ENCODE measurements at places on chromosomes 1 and 21.

- no peak for DNase-seq
Observed at GRCh38 chr21:28458446-28458845, 534.2 kb downstream of the LTN1 start.

GRCh38 chr1:224506141-224506814 is 71.7 kb upstream of the WDR26 start:
- DNase-seq = no peak

- DNase-seq = no peak
Observed at GRCh38 chr1:53576866-53577760, 117.9 kb downstream of the DMRTB1 start.

GRCh38 chr1:6591222-6591621 is 11.4 kb downstream of the ZBTB48 start:
- DNase-seq = no peak

DNA sequence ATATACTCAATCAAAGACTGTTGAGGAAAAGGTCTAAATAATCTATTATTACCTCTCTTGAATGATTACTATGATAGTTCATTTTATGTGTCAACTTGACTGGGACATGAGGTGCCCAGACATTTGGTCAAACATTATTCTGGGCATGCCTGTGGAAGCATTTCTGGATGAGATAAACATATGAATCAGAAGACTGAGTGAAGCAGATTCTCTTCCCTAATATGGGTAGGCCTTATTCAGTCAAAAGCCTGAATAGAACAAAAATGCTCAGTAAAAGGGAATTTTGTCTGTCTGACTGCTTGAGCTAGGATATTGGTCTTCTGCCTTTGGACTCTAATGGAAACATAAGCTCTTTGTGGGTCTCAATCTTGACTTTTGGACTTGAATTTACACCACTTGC is 73.3 kb upstream of the SOX13 start:
- DNase-seq = no peak

GRCh38 chr21:36583591-36583990 is 103.7 kb upstream of the CLDN14 start:
- DNase-seq = no peak

DNA sequence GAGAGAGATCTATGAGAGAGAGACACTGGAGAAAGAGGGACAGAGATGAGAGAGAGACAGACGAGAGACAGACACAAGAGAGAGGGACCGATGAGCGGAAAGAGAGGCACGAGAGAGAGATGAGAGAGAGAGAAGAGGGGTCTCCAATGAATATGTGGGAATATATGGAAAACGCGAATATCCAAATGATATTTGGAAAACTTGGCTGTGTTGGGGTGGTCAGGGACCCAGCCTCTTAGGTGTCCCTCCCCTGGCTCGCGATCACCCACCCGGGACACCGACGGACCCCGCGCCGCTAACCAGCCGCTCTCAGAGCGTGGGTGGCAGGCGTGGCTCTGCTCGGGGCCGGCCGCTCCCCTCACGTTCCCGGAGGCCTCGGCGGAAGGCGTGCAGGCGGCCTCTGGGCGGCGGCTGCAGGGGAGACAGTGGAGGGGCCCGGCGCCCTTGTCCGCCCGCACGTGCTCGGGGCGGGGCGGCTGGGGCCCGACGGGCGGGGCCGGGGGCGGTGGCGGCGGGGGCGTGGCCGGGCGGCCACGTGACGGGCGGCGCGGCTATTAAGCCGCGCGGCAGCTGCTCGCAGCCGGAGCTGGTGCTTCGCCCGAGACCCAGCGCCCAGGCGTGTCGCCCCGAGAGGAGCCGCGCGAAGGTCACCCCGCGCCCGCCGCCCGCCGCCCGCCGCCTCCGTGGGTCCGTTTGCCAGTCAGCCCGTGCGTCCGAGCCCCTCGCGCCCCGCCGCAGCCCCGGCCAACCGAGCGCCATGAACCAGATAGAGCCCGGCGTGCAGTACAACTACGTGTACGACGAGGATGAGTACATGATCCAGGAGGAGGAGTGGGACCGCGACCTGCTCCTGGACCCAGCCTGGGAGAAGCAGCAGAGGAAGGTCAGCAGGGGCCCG is at the start of gene ACTN2:
TSS of gene ACTN2 (plus strand) at position 583 of the 898 bp plus-strand sequence. CDS start at position 758, 175 bp downstream.
- peak; percentile 59 for DNase-seq

- peak; percentile 31 for DNase-seq
Observed at GRCh38 chr1:76289692-76290091, 215.1 kb downstream of the ST6GALNAC3 start.

GRCh38 chr21:38768471-38769063 is 37.2 kb upstream of the ETS2 start:
- peak; percentile 82 for DNase-seq

GRCh38 chr1:9291914-9292360 is 757 bp upstream of the SPSB1 start:
- no peak for DNase-seq

DNA sequence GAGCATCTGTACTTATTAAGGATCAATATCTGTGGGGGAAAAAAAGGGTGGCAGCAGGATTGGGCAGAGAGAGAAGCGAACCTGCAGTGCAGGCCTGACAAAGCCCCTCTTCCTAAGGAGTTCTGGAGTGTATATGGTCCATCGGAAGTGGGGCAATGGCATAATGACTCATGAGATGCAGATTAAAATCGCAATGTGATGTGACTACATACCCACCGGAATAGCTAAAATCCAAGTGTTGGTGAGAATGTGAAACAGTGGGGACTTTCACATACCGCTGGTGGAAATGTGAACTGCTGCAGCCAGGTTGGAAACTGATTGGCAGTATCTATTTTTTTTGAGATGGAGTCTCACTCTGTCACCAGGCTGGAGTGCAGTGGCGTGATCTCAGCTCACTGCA is 8.2 kb upstream of the CREG1 start:
- no peak for DNase-seq

DNA sequence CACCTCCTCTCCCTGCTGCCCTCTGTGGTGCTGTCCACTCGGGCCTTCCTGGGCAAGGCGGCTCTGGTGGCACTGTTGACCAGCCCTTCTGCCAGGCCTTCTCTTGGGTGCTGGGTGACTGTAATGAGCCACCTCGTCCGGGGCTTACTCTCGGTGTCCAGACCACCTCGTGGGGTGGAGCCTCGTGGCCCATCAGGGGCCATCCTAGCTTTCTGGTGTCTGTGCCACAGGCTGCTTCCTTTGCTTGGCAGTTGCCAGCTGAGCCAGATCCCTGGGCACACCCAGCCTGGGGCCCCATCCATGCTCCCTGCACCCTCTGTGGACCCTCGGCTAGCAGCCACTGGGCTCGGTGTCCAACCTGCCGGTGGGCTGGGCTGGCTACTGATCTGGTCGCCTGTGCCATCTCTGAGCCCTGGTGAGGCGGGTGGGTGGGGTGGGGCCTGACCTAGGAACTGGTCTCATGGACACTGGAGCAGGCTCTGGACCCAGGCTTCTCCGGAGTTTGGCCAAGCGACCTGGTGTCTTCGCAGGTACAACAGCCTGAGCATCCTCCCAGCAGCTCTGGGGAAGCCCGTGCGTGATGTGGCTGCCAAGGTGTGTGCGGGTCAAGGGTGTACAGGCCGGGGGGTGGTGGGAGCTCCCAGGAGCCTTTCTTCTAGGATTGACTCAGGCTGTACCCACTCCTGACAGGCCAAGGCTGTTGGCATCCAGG is 1.4 kb downstream of the PRXL2B start:
- DNase-seq = no peak

GRCh38 chr1:65694126-65694525 is 98.6 kb upstream of the PDE4B start:
- DNase-seq = no peak

DNA sequence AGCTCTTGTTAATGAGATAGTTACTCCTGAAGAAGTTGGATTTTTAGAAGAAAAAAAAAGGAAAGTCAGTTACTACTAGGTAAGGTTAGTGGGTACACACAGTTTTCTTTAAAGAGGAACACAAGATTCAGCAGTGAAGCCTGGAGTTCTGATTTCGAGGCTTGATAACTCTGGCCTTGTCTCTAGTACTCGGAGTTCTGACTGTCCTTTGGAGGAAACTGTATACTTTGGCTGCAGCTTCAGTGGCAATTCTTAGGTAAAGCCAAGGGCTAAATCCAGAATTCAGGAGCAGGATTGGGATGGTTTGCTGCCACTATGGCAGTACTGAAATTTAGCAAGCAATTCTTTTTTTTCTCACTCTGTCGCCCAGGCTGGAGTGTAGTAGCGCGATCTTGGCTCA is 9.2 kb downstream of the ACADM start:
- no peak for DNase-seq

GRCh38 chr1:94012708-94013366 is 103.6 kb upstream of the GCLM start:
- no peak for DNase-seq

- DNase-seq = no peak
Observed at GRCh38 chr1:15557594-15557993, 27.3 kb downstream of the AGMAT start.

DNA sequence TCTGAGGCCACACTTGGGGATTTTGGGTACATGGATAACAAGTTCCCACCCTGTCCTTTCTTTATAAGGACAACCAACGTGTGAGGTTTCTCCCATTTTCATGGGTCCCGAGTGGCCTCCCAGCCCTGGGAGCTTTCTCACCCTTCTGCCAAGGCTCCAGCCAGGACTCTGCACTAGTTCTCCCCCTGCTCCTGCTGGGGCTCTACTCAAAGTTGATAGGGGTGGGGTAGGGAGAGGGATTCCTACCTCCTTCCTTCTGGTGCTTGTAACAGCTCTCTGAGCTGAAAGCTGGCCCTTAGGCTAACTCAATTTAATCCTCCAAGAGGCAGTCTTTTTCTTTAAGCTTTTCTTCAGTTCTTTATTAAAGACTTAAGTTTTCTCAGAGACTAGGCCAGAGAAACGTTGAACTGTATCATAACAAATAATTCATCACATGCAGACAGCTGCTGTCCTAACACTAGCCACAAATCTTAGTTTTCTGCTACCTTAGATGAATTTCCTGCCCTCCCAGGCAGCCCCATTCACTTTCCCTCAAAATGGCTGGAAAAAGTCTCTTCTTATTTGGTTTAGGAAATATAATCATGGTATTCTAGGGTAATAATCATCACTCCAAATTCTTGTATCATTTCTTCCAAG is 22.4 kb upstream of the DR1 start:
- no peak for DNase-seq

DNA sequence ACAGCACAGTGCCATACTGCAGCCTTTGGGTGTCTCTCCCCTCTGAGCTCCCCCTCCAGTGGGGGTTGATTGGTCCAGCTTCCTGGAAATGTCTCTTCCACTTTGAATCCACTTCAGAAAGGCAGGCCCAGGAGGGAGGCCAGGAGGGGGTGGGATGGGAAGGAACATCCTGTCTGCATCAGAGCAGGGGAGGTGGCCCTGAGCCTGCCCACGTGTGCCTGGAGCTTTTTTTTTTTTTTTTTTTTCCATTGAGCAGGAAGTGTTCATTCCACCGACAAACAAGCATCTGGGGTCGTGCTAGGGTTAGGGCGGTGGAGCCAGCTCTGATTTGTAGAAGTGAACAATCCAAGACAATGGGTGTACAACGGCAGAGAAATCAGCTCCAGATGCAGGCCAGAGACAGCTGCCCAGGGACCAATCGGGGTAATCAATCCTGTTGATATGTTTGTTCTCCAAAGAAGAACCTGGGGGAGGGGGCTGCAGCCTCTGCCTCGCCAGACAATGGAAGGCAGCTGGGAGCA is 93.3 kb downstream of the SSBP3 start:
- no peak for DNase-seq

GRCh38 chr1:56929492-56929891 is 36.3 kb downstream of the C8B start:
- DNase-seq = no peak

- DNase-seq = no peak
Observed at GRCh38 chr1:186234976-186235686, 139.9 kb downstream of the TPR start.

- DNase-seq = no peak
Observed at GRCh38 chr21:37363936-37364335, 2.6 kb upstream of the DYRK1A start.

GRCh38 chr1:183306317-183307042 is 111.7 kb downstream of the NMNAT2 start:
- DNase-seq = no peak

DNA sequence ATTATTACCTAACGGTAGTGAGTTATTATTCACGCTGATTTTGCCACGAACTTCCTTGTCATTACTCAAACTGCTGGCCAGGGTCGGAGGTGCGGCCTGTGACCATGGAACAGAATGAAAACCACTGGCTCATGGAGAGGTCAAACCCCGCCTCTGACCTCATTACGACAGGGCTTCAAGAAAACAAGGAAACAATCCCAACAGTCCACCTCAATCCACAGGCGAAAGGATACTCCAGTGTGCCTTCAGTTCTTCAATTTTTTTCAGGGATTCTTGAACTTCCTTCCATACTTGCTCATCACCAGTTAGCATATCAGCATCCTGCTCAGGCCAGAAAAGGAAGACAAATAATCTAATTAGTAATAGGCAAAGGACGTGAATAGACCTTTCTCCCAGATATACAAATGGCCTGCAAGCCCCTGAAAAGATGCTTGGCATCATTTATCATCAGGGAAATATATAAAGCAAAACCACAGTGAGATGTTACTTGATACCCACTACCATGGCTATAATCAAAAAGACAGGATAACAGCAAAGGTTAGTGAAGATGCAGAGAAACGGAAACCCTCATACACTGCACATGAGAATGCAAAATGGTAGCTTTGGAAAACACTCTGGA is 643.4 kb downstream of the SMYD3 start:
- DNase-seq = no peak

DNA sequence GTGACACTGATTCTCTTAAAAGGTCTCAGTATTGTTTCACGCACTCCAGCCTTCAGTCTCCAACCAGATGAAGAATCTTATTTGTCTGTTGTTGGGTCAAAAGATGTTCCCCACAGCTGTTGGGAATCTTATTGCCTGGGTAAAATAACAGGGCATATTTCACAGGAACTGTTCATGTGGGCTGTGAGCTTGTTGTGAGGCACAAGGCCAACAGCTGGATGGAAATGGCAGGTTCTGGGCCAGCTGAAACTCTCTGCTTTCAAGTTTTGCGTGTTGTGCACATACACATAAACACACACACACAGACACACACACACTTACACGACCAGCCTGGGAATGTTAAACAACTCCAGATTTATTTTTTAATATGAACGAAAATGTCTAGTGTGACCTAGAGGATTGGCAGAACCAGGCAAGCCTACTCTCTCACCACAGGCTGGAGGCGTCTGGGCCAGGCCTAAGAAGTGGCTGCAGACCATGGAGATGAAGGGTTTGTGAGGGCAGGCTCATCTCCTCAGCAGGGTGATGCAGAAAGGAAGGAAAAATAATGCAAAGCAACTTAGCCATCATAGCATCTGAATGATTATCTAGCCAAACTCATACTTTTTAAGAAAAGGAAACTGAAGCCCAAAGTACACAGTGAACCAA is 357.0 kb downstream of the TTLL7 start:
- no peak for DNase-seq

DNA sequence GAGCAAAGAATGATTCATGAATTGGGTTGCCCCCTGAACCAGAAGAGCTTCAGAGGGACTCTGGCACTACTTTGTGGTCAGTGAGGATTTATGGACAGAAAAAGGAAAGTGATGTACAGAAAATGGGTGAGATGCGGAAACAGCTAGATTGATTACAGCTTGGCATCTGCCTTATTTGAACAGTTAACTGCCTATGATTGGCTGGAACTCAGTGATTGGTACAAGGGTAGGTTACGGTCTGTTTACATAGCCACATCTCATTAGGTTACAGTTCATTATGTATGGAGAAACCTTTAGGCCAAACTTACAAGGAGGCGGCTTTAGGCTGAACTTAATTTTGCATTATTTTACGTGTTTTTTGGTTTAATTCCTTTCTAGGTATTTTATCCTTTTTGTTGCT is 29.0 kb upstream of the RHOU start:
- no peak for DNase-seq

GRCh38 chr1:245019910-245020486 is 134.8 kb upstream of the KIF26B start:
- DNase-seq = no peak

GRCh38 chr1:32917521-32917920 is 16.3 kb upstream of the TMEM54 start:
- peak; percentile 53 for DNase-seq

Data from activated CD4-positive, alpha-beta T cell treated with anti-CD3 and anti-CD28 coated beads, Interleukin-10, Interleukin-2, amounts not matched to agents 100 ng/mL and 50 ng/mL, durations not matched to agents 16 hours and 8 hours (primary cell).